Activated CD8-positive, alpha-beta memory T cell treated with anti-CD3 and anti-CD28 coated beads for 24 hours (primary cell): ENCODE measurements at places on chromosomes 13 and 19.
A peak's percentile ranks its signal among the peaks of the same experiment; 100 is the strongest.

GRCh38 chr13:70490320-70490935 is 382.2 kb upstream of the KLHL1 start:
- DNase-seq: no peak

DNA sequence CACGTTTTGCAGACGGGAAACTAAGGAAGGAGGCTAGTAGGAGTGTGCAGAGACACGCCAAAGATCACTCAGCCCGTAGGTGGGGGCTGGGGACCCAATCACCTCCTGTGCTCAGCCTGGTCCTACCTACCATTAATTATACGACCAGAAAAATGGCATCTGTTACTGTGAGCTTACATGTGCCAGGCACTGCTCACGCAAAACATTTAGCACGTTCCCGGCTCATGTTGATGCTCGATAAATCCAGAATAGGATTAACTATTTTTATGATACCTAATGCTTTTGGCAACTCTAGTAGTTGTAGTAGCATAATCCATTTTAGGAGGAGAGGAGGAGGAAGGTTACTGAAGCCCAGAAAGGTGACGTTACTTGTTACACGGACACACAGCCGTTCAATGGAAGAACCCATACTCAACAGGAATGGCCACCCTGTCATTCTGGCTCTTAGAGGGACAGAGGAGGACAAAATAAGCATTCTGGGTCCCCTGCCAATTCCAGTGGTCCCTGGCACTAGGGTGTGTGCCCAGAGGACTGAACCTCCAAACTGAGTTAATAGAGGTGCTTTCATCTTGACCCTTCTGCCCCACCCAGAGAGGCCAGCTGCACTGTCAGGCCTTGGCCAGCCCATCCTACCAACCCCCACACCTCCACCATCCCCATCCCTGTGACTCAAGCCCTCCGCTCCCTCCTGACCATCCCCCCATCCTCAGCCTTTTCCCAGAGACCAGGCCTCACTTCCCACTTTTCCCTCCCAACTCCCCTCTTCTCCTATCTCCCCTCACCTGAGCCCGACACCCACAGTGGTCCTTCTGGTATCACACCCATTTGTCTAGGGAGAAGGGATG is 5.0 kb upstream of the EML2 start:
- DNase-seq: no peak

GRCh38 chr13:109577191-109577700 is 209.1 kb downstream of the IRS2 start:
- no peak for DNase-seq

GRCh38 chr13:45402641-45403040 is 15.5 kb downstream of the SLC25A30 start:
- no peak for DNase-seq

DNA sequence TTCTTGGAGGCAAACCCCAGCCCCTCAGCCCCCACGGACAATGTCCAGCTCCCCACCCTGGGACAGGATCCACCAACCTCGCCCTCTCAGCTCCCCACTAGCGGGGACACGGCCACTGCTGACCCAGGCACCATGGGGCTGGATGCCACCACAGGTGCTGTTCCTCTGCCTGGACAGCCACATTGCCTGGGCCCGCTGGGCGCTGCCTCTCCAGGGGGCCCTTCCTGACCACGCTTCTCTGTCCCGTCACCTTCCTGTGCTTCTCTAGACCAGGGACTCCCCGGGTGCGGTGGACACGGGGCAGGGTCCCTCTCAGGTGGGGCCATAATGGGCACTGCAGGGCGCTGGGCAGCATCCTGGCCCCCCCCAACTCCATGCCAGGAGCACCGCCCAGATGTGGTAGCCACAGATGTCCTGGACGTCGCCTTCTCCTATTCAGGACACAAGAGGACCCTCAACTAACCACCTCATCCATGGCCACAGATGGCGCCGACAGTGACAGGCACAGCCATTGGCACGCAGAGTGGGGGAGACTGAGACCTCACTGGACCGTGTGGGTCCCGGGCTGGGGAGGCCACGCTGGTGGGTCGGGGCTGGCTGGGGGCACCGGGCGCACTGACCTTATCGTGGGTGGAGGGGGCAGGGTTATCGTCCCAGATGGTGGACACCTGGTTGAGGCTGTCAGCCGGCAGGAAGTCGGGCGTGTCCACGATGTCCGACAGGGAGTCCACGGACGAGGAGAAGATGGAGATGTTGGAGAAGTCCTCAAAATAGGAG is 23.4 kb downstream of the GPX4 start:
- no peak for DNase-seq

GRCh38 chr19:4066682-4067395 is at the start of gene ZBTB7A:
Gene ZBTB7A (minus strand): TSS chr19:4066899. CDS start chr19:4055232, 11,667 bp downstream.
- DNase-seq: peak; percentile 88

DNA sequence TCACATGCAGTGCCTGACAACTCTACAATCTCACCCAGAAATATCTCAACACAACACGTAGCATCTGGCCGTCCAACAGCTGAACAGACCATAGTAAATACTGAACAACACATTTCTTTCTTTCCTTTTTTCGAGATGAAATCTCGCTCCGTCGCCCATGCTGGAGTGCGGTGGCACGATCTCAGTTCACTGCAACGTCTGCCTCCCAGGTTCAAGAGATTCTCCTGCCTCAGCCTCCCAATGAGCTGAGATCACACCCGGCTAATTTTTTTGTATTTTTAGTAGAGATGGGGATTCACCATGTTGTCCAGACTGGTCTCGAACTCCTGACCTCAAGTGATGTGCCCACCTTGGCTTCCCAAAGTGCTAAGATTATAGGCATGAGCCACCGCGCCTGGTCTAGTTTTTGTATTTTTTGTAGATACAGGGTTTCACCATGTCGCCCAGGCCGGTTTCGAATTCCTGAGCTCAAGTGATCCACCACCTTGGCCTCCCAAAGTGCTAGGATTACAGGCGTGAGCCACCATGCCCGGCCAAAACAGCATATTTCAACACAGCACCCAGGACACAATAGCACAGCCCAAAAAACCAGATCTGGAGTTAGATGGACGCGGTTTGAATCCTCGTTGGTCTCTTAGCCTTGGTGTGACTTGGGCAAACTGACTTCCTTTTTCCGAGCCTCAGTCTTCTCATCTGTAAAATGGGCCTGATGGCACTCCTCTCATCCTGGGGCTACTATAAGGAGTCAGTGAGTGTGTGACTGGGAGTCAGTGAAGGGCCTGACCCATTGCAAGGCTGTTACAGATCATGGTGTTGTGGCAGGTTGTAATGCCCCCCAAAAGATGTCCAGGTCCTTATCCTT is 22.6 kb downstream of the CYP2A6 start:
- peak; percentile 50 for DNase-seq

GRCh38 chr13:21336609-21337349 is 122.3 kb downstream of the ZDHHC20 start:
- no peak for DNase-seq

DNA sequence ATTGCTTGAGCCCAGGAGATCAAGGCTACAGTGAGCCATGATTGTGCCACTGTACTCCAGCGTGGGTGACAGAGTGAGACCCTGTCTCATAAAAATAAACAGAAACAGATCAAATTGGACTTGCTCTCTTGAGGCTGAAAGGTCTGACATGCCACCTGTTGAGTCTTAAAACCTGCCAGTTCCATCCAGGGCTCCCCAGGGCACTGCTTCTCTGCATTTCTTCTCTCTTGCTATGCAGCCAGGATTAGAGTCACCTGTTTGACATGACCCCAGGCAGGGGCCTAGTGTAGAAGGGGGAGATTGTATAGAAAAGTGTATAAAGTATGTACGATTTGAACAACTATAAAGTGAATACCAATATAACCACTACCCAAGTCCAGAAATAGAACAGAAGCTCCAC is 45.4 kb downstream of the ARHGAP35 start:
- no peak for DNase-seq

- DNase-seq: no peak
Observed at GRCh38 chr13:100512422-100512821, 76.2 kb downstream of the GGACT start.

DNA sequence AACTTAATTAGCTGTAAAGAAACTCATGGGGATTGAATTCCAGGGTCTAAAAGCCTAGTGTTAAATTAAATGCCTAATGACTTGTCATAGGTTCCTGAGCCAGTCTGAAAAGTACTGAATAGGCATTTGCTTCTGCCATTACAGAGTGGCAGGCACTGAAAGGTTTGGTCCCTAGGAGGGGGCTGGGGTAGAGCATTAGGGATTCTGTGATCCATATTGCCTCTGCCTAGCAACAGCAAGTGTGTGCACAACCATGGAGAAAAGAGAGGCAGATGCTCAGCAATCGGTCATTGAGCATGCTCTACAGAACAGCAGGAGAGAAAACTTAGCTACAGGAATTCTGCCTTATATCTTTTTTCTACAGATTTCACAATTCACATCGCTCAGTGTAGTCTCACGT is 133.5 kb downstream of the TRPC4 start:
- no peak for DNase-seq

- peak; percentile 94 for DNase-seq
Observed at GRCh38 chr19:18160971-18161635, 8.1 kb downstream of the PIK3R2 start.

DNA sequence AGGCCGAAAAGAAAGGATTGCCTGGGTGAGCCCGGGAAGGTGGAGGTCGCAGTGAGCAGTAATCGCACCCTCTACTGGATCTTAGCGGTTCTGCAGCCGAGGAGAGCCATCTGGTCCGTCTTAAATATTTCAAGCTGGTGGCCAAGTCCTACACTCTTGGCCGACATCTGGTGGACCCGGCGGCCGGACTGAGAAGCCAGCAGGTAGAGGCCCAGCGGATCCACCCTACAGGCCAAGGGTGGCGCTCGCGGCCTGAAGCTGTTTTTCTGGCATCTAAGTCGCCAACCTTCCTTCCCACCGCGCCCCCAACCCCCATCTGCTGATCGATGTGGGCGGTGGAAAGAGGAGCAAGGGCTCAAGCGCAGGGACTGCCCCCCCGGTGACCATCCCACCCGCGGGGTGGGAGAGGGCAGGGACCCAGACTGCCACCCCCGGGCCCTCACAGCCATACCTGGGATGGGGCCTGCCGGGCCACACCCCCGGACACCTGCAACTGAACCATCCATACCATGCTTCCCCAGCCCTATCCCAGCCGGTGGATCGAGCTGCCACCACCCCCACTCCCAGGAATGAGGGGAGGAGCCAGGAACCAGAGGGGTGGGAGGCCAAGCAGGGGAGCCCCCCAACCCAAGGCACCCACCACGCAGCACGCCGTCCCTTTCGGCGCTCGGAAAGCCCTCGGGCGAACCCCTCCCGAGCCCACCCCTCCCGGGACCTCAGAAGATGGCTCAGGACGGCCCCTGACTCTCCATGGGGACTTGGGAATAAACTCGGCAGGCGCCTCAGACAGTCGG is 46.3 kb upstream of the ZNF730 start:
- DNase-seq: no peak

DNA sequence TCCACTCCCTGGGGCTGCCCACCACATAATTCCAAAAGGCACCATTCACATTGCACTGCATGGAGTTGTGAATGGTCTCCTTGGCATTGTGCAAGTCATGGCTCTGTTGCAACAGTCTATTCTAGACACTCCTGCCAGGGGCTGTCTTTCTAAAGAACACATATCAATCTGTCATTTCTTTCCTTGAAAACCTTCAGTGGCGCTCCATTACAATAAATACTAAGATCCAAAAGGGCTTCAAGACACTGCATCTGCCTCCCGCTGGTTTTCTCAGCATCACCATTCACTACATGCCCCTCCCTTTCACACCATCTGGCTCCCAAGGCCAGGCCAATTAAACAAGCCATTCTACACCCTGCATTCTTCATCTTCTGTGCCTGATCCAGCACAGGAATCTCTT is 32.2 kb upstream of the TM9SF2 start:
- DNase-seq: no peak

DNA sequence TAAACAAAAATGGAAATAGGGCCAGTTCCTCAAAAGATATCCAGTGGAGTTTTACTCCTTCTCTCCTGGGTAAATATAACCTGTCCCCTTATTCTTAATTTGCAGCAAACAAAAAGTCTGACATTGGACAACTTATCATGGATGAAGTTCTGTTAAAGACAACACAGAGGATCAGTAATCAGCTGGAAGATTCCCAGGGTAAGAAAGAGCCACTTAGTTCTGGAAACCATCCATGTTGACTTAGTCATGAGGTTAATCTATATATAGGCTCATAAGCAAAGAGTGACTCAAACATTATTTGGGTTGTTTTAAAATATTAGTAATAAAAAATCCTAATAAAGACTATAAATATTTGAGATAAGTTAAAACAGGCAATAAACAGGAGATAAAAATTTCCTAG is 40.5 kb upstream of the EBPL start:
- no peak for DNase-seq

GRCh38 chr19:2331601-2332246 is 3.2 kb downstream of the SPPL2B start:
- peak; percentile 65 for DNase-seq

DNA sequence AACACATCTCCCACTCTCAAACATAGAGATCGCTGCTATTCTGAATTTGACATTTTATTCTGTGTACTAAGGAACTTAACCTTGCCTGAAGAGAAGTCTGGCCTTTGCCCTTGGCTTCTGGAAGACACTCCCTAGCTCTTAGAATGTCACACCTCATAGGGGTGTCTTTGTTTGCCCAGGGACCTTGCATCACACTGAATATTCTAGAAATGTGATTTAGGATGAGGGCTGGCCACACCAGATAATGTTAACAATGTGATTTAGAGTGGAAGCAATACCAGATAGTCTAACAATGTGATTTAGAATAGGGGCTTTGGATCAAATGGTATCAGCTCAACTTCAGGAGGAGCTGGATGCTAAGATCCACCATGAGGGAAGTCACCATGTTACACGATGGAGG is 6.6 kb downstream of the SIGLECL1 start:
- no peak for DNase-seq

DNA sequence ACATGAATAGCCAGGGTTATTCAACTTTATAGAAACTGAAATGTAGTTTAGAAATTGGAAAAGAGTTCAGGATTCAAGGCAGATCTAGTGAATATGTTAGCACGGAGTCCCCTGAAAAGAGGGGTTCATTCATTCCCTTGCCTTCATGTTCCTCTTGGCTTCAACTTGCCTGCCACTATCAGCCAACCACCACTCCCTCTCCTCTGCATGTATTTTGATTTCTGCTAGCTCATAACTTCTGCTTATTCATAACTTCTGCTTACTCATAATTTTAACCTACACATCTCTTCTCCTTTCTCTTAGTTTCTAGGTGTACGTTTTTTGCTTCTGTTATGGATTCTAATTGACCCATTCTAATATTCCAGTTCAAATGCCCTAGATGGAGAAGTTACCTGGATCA is 5.5 kb upstream of the SERTM1 start:
- no peak for DNase-seq

GRCh38 chr13:26133851-26134250 is 82.0 kb upstream of the SHISA2 start:
- no peak for DNase-seq

DNA sequence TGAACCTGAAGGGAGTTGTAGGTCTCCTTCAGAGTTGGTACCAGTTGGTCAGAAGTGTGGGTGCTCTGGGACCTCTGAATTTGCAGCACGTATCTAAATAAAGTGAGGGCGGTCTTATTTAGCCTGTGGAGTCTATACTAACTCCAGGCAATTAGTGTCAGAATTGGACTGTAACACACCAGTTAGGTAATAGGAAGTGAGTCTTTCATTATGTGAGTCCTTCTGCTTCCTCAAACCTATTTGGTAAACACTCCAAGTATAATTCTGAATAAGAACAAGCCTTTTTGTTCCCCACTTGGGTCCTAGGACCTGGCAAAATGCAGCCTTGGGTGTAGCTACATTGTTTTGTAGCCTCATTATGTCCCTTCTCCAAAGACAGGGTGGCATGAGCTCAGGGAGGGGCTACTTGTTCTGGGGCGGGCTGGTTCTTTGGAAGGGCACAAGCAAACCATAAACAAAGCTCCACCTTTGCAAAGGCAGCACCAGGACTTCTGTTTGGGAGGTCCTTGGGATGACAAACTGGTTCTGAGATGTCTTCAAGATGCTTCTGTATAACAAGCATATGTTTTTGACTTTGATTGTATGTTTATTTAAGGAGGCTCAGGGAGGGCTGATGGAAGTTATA is 418.0 kb downstream of the ZNF536 start:
- peak; percentile 4 for DNase-seq
